ENCODE measurements at places on chromosomes 2 and 18.

DNA sequence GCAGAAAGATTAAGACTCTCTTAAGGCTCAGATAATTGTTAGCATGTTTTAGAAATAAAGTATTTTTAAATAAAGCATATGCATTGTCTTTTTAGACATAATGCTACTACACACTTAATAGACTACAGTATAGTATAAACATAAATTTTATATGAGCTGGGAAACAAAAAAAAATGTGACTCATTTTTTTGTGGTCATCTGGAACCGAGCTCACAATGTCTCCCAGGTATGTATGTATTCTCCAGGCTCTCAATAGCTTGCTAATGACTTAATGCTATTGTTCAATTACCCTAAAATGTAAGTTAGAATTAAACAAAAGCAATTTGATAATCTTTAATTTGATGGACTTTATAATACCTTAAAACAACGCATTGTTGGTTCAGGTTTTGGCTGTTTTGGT, 167.2 kb downstream of the NUP35 start:
- DNase-seq = no peak

DNA sequence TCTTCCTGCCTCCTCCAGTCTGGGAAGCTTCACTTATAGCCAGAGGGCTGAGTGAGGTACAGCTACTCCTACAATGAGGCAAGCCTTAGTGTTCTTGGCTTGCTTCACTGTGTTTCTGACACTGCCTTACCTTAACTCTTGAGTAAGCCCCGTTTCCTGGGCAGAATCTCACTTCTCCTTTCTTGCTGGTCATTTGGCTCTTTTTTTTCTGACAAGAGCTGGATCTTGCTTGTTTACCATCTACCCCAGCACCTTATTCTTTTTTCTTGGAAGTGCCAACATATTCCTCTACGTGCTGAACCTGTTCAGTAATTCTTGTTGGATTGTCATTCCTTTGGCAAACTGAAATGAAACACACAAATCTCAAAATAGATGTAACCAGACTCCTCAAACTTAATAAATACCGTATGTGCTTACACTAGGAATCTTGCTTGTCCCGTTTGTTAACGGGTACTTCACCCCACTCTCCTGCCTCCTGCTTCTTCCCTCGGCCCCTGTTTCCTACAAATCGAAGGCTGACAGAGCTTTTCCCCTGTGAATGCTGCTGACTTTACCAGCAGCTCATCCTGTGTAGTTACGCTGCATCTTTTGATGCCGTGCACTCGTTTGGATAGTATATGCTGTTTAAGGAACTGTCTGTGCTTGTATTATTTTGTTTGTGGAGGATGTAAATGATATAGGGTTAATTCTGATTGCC, 132.2 kb downstream of the FMNL2 start:
- no peak for DNase-seq

DNA sequence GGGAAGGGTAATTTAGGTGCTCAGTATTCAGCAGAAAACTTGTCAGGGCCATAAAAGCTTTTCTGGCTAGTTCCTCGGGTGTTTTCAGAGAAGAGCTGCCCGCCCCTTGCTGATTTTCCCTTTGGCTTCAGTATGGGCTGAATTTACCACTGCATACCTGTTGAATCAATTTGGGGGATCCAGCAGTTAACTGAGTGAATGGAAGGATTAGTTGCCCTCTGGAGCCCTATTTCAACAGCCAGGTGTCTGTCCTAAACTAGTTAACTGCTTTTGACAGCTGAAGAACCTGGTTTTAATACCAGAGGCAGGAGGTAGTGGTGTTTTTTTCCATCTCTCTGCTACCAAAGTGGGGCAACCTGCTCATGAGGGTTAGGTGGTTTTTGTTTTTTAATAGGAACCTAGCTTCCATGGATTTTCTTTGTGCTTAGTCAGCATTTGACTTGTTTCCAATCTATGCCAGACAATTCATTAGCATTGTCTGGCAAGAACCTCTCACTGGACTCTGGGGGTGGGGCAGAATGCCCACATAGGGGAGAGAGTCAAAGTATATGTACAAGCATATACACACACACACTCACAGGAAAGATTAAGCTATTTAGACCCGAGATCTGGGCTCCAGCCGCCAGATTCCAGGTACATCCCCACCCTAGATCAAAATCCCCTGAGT, 166.5 kb upstream of the SIX3 start:
- no peak for DNase-seq

DNA sequence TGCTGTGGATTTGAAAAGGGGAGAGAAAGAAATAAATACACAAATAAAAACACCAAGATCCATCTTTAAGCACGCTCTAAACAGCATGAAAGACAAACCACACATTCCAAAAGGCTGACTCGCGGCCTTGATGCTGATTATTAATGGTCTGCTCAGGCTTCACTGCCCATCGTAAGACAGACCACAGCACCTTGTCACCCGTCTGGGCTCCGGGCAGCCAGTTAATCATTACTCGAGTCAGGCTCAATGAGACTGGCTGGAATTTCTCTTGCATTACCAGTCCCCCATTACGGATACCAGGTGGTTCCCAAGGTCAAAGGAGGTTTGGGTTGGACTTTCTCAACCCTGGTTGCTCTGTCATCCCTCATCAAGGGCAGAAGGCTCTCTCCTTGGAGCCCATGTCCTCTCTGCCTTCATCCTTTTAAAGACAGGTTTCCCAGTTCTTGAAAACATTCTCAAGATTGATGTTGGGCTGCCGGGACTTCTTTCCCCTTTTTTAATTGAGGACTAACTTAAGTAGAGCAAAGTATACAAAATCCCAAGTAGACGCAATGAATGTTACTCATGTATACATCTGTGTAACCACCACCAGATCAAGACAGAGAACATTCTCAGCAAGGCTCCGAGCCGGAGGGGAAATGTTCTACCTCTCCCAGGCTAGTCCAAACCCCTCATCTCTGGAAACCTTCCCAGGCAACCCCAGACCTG, 8.1 kb downstream of the SMAD7 start:
- DNase-seq = no peak

DNA sequence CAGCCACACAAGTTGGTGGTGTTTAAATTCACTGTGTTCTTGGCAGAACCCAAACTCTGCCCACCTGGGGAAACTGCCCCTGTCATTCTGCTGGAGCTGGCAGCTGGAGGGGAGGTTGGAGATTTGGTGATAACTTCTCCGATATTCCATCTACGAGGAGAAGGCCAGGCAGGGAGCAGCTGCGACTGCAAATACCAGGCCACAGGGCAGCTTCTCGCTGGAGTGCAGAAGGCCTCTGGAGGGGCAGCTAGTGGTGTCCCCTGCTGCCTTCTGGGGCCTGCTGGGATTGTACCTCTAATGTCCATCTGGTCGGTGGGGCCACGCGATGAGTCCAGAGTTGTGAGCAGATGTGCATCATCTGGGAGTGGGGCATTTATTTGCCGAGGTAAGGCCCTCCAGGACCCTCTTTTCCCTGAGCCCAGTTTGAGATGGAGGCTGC, 98.9 kb downstream of the ACKR3 start:
- no peak for DNase-seq

DNA sequence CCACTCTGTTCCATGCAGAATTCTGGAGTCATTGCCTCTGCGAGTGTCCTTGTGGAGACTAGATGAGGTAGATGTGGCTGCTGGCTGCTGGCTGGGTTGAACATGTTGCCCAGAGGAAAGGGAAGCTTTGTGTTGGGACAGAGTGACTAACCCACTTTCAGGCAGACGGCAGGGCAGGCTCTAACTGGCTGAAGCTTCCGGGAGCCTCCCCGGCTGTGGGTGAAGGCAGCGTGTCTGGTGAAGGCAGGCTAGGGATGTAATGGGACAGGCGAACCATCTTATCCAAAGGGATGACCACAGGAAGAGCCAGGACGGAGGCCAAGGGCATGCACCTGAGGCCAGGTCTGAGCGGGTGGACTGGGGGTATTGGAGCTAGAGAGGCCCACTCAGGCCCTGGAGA, 16.0 kb downstream of the ASPRV1 start:
- DNase-seq = no peak
